Right ventricle myocardium superior (tissue), 1 donor: ENCODE measurements at places on chromosomes 5 and 9.

- DNase-seq: peak; percentile 53
These were observed 97.2 kb downstream of the ROR2 start for GRCh38 chr9:91852801-91853347.

- no peak for DNase-seq
These were observed 188.2 kb upstream of the SLC27A6 start for GRCh38 chr5:128777052-128777451.

DNA sequence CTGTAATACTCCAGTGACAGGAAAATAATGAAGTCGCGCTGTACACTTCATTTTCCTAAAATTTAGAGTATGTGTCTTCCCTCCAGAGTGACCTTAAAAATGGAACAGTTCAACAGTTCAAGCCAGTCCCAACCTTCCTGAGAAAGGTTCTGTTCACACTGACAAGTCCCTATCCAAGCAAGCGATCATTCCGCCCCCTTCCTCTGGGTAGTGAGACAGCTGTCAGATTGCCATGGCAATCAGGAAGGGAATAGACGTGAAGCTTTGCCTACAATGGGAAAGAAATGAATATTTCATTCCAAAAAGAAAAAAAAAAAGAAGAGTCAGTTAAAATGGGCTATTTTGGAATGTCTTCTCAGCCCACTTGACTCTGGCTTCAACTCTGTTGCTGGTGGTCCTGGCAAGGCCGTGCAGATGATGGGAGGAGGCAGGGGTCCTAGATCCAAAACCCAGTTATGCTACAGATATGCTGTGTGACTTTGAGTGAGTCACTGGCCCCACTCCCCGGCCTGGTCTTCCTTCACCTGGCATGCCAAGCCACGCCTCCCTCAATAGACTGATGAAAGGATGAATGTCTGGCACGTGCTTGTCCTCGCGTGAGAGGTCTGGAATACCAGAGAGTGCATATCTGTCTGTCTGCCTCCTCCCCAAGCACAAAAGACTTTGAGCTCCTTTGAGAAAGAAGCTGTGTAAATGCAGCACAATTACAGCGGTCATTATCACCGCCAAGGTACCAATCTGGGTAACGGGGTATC lies 165.8 kb upstream of the WWC1 start:
- DNase-seq: no peak

GRCh38 chr5:39501397-39501796 lies 76.6 kb upstream of the DAB2 start:
- peak; percentile 66 for DNase-seq

- peak; percentile 70 for DNase-seq
These were observed 59.1 kb downstream of the ABCA1 start for GRCh38 chr9:104868687-104869404.

DNA sequence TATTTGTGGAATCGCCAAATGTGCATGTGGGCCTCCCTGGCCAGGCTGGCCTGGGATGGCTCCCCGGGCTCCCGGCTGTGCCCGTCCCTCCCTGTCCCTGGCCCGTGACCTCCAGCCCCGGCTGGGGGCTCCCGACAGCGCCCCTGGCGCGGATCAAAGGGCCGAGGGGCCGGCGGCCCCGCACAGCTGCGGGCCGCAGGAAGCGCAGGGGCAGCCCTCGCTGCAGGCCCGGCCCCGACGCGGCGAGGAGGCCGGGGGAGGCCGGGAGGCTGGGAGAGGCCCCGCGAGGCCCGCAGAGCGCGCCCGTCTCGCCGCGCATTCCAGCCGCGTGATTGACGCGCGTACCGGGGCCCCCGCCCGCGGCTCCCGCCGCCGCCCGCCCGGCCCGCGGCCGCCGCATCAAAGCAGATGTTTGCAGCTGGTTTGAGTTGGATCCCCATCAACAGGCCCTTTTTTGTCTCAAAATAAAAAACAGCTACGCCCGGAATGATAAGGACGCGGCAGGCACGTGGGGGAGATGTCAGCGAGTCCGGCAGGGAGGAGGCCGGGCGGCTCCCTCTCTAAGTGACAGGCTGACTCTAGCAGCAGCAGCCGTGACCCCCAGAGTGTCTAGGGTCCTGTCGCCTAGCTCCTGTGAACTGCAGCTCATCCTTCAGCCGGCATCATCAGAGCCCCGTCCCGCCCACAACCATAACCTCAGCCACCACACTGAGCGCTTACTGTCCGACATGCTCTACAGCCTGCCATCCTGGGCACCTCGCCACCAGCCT lies 69.4 kb downstream of the LMX1B start:
- DNase-seq: no peak
